ENCODE measurements at places on chromosomes 7 and 10.

- DNase-seq: no peak
These were observed 589.5 kb downstream of the ARL4A start for GRCh38 chr7:13276977-13277376.

DNA sequence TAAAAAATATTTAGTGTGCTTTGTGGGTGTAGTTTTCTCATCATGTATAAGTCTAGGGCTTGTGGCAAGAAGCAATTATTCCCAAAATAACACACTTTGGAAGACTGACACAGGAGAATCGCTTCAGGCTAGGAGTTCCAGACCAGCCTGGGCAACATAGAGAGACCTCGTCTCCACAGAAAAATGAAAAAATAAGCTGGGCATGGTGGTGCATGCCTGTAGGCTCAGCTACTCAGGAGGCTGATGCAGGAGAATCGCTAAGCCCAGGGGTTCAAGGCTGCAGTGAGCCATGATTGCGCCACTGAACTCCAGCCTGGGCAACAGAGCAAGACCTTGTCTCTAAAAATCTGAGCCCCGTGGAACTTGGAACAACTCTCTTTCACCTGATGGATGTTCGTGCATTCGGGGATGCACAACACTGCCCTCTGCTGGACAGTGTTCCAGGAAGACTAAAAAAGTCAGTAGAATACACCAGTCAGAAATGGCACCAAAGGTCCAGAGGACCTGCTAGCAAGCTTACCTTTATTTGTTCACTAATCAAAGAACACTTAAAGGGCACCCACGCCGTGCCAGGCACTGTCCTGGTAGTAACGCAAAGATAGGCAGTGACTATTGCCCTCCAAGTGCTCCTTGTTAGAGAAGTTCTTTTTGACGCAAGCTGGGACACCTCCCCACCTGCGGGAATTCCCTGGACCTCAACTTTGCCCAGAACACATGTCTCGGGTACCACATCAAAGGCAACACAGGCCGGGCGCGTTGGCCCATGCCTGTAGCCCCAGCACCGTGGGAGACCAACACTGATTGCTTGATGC lies 81.9 kb upstream of the CALN1 start:
- peak; percentile 38 for DNase-seq

- no peak for DNase-seq
These were observed 165.8 kb downstream of the LRRC4 start for GRCh38 chr7:127865466-127865865.

GRCh38 chr7:149060156-149060555 lies 30.4 kb downstream of the ZNF786 start:
- no peak for DNase-seq

- no peak for DNase-seq
These were observed 225.9 kb upstream of the INHBA start for GRCh38 chr7:41928781-41929180.

- no peak for DNase-seq
These were observed 87.9 kb downstream of the DPY19L1 start for GRCh38 chr7:34949361-34949760.

DNA sequence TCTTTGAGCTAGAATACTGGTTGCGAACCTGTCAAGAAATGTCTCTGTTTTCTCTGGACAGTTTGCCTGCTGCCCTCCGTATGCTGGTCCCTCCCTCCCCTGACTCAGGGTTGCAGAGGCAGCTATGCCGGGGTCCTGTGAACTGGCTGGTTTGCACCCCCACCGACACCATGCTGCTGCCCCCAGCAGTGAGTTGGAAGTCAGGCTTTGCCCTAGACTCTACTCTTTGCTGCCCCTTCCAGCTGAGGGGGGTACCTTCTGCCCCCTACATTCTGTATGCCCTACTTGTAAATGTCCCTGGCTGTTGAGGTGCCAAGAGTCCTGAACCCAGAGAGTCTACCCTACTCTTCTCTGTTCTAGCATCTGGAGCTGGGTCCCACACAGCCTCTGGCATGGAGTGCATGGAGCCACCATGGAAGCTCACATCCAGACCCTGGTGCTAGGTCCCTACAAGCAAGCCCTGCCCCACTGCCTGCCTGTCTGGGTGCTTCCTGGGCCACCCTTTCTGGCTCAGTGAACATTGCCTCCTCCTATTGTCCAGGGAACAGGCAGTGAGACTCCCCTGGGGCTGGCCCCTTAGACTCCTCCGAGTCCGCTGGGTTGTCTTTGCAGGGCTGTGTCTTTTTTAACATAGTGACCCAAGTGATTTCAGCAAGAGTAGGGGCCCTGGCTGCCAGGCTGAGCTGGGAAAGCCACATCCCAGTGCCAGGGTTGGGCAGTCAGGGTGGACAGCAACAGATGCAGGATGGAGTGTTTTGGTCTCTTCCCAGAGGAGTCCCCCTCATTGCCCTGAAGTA lies 138.9 kb downstream of the ADCY1 start:
- no peak for DNase-seq

DNA sequence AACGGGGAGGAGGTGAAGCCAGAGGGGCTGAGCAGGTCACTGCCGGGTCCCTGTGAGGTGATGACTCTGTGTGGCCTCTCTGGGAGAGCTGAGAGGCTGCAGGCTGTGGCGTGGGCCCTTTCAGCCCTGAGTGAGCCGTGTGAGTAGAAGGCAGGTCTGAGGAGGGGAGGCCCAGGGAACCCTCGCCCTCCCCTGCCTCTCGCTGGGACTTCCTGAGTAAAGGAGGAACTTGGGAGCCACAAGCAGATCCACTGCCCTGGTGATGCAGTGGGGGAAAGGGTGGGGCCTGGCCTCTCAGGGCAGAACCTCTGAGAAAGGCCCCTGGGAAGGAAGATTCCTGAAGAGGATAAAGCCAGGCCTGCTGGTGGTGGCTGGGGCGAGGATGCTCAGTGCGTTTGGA lies 22.8 kb downstream of the EEPD1 start:
- DNase-seq: no peak

GRCh38 chr7:37666026-37666799 lies 17.4 kb upstream of the GPR141 start:
- no peak for DNase-seq
